ENCODE measurements at places on chromosomes 13 and 19.

DNA sequence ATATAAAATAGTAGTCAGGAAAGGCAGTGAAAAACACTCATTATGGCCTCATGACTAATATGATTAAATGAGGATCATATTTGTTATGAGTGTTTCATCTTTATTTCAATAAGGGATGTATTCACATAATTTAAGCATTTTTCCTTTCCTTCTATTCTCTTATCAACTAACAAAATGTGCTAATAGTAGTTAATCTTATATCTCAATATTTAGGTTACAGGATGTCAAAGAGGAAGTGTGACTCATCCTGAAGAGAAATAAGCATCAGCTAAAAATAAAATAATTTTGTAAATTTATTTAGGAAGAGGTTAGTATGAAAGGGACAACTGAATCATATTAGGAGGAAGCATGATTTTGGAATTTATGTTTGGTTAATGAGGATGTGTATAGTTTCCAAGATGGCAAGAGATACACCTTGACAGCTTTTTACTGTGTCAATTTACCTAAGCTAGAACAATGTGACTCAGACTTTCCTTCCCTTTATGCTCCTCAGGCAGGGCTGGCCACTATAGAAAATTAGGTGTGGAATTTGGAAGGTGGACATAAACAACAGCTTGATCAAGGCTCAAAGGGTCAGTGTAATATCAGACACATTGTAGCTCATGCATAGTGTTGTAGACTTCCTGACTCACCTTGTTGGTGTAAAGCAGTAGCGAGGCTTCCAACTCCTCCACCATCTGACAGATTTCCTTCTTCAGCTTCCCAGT is 172.7 kb downstream of the SLITRK1 start:
- no peak for DNase-seq

GRCh38 chr19:58355908-58356765 is 2.8 kb upstream of the A1BG start:
- DNase-seq: no peak

- DNase-seq: no peak
Measured at GRCh38 chr13:109517517-109517916, 268.9 kb downstream of the IRS2 start.

- DNase-seq: no peak
Measured at GRCh38 chr19:17553256-17553655, 2.2 kb upstream of the COLGALT1 start.

GRCh38 chr13:41641429-41641828 is 184.1 kb downstream of the RGCC start:
- no peak for DNase-seq

GRCh38 chr13:51759240-51759639 is 44.7 kb downstream of the DHRS12 start:
- no peak for DNase-seq

DNA sequence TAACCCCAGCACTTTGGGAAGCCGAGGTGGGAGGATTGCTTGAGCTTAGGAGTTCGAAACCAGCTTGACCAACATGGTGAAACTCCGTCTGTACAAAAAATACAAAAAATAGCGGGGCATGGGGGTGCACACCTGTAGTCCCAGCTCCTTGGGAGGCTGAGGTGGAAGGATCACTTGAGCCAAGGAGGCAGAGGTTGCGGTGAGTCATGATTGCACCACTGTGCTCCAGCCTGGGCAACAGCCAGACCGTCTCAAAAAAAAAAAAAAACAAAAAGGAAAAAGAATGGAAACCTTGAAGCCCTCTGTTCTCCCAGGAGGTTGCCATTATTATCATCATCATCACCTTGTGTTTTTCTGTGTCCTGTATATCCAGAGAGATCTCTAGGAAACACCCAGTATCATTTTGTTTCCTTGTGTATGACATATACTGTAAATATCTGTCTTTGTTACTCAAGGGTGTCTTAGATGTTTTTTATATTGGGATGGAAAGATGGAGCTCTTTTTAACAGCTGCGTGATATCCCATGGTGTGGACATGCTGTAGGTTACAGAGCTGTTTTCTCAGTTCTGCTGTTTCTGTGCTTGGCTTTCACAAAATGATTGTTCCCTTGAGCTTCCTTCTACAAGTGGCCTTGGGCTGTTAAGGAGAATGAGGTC is 11.8 kb downstream of the CHAF1A start:
- DNase-seq: no peak

DNA sequence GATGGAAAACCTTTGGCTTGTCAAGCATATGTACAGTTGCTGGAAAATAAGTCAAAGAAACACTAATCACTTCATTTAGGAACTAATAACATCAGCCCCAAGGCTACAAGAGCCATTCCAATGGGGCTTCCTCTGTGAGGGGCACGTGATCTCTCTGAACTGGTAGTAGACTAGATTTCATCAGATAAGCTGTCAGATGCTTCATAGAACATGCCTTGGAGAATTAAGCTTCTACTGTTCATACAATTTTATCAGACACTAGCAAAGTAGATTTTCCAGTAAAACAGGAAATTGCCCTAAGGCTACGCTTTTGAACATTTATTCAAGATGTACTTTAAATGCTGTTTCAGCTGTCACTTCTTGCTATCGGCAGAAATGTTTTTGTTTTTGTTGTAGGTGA is 107.8 kb downstream of the EDNRB start:
- no peak for DNase-seq

DNA sequence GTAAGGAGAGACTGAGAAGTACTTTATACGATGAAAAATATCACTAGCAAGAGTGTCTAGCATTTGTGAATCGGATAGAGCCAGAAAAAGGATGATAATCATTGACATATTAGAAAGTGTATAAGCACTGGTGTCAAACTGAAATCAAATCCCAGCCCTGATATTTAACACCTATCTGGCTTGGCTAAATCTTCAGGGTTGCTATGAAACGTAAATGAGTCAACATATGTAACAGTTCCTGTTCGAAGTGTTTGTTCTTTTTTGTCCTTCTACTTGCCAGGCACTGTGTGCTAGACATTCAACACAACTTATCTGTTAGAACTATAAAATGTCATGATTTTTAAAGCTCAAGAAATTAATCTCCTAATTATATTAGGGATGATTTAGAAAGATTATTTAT is 40.8 kb downstream of the SERPINE3 start:
- DNase-seq: no peak

DNA sequence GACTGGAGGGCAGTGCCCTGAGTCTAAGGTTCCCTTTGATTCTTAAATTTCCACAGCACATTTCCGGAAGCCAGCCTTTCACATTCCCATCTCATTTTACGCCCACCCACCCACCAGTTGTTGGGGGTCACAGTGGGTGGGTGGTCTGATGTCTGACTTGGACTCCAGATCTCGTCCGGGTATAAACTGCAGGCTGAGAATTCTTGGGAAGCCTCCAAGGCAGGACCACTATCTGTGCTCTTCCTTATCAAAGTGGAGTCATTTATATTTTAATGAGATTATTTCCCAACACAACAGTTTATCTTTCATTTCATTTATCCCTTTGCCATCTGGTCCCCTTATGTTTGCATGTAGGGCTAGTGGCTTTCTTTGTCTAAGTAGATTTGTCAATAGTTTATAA is 3.6 kb upstream of the FAM124A start:
- DNase-seq: no peak
